Uterine smooth muscle cell (primary cell): ENCODE measurements at places on chromosomes 7 and 10. TPM values are rescaled to one million over a fixed set of nuclear protein-coding genes. Genes with fewer than 3 reads are reported as not detected.

The PRKG1 gene
- total RNA-seq = 26.3 and 38.7 TPM in 2 replicates

The EPHA1 gene
- total RNA-seq = 0.12 and 0.33 TPM in 2 replicates

The IFRD1 gene
- total RNA-seq = 57.2 and 95.3 TPM in 2 replicates

The PPP1R3C gene
- total RNA-seq = 45.8 and 96.8 TPM in 2 replicates

The CHCHD1 gene
- total RNA-seq = 17.5 and 19.4 TPM in 2 replicates

The SFTPA1 gene
- under 0.01 TPM in 1 of 2 replicates, not detected in the other for total RNA-seq

The PTPN12 gene
- total RNA-seq = 35.6 and 50.6 TPM in 2 replicates

The PGAM2 gene
- total RNA-seq = 0.33 and 0.37 TPM in 2 replicates

The MMD2 gene
- not detected in 2 replicates for total RNA-seq

The FAM131B gene
- 2.3 and 4.1 TPM in 2 replicates for total RNA-seq

The CCDC172 gene
- total RNA-seq = not detected in 2 replicates

The CEP55 gene
- 26.0 and 117 TPM in 2 replicates for total RNA-seq

The NPSR1 gene
- total RNA-seq = not detected in 2 replicates

The FXYD4 gene
- total RNA-seq = not detected in 2 replicates

The TBXAS1 gene
- 0.62 TPM in 1 of 2 replicates, not detected in the other for total RNA-seq

The DYNC1I1 gene
- total RNA-seq = 0.62 and 2.1 TPM in 2 replicates

The OLAH gene
- 0.25 TPM in 1 of 2 replicates, not detected in the other for total RNA-seq

The BAIAP2L1 gene
- 1.1 and 1.7 TPM in 2 replicates for total RNA-seq
